ENCODE measurements at places on chromosomes 7 and 10.

GRCh38 chr10:63374991-63375390 is 90.8 kb downstream of the JMJD1C start:
- DNase-seq: no peak

- DNase-seq: no peak
Observed at GRCh38 chr7:157826566-157826965, 489.8 kb downstream of the DNAJB6 start.

DNA sequence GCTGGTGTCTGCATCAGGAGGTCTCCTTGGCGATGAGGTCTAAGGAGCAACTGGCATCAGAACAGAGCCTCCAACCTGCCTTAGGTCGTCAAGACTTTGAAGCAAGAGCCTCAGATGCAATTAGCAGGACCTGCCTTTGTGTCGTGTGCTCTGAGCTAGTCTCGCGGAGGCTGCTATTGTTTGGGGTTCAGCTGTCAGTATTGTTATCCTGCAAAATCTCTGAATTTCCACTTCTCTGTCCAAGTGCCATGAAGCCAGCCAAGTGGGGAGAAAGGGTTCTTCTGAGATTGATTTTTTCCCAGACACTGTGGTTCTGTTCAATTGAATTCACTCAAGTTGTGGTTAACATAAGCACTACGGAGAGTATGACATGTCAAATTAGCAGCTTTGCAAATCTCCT is 78.7 kb downstream of the ADARB2 start:
- DNase-seq: no peak

- DNase-seq: no peak
Observed at GRCh38 chr10:122688293-122688989, 11.2 kb downstream of the C10orf120 start.

- DNase-seq: no peak
Observed at GRCh38 chr7:2446676-2447075, 29.5 kb downstream of the GRIFIN start.

DNA sequence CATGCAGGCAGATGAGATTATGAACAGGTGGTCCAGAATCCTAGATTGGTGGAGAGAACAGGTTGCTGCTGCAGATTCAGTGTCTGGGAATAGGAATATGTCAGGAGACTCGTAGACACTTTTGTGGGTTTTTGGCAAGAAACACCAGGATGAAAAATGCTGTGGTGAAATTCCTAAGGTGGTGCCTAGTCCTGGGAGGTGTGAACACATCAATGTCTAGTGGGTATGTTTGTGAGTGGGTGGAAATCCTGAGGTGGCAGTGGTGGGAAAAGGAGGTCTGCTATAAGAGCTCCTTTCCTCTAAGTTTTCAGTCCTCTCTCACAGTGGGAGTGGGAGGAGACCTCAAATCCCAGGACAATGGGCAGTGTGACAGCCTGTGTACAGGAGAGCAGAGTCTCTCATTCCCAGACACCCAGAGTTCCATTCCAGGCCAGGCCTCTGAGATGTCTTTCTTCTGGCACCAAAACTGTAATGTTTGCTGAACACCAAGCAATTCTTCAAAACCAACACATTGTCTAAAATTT is 5.1 kb downstream of the ERV3-1 start:
- DNase-seq: no peak

DNA sequence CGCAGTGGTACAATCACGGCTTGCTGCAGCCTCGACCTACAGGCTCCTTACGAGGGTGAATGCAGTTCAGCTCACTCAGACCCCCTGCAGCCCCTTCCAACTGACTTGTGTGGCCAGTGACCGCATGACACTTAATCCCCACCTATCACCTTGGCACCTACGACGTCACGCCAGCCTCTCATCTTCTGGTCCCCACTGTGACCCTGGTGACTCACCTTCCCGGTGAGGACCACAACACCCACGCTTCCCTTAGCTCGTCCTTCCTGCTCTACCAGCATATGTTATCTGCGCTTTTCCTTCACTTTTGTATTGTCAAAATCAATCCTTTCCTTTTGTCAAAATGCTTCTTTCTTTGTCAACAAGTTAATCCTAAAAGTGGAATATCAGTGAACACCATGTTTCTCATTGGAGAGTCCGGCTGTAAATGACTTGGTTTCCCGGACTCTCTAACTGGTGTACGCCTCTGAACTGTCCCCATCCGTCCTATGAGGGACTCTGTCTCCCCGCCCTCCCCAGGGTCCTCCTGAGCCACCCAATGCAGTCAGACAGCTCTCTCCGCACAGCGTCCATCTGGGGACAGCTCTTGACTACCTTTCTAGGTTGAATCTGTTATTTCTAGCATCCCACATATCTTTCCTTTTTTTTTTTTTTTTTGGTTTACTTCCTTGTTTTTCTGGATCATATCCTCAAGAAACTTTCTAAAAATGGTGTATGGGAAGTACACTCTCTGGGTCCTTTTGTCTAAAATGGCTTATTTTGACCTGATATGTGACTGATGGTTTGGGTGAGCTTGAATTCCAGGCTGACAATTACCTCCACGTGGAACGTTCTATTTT is 37.3 kb downstream of the CFAP46 start:
- DNase-seq: no peak

DNA sequence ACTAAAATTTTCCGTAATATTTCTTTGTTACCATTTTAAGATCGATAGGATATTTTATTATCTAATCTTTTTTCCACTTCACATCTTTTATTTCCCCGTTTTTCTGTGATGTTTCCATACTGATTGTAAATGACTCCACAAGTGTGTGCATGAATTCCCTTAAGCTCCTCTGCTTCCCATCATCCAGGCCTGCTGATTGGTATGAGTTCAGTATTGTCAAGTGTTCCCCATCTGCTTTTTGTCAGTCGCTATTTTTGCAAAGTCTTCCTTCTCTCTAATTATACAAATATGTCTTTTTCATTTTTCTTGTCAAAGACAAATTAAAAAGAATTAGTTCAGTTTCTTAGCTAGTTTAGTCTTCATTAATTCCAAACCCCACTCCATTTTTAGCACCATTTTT is 184.7 kb downstream of the EXOC4 start:
- no peak for DNase-seq

DNA sequence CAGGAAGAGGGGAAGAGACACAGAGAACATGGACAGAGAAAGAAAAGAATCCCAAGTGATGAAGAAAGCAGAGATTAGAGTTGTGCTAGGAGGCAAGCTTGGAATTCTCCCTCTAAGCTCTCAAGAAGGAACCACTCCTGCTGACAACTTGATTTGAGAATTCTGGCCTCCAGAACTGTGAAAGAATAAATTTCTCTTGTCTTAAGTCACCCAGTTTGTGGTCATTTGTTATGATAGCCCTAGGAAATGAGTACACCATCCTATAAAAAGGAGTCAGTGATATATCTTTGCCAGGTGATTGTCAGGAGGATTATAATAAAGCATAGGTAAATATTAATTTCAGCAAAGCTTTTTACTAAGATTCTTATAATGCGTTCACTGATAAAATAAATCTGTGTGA is 82.7 kb upstream of the TFEC start:
- DNase-seq: no peak

- no peak for DNase-seq
Observed at GRCh38 chr7:50397971-50398324, 52.2 kb downstream of the FIGNL1 start.

DNA sequence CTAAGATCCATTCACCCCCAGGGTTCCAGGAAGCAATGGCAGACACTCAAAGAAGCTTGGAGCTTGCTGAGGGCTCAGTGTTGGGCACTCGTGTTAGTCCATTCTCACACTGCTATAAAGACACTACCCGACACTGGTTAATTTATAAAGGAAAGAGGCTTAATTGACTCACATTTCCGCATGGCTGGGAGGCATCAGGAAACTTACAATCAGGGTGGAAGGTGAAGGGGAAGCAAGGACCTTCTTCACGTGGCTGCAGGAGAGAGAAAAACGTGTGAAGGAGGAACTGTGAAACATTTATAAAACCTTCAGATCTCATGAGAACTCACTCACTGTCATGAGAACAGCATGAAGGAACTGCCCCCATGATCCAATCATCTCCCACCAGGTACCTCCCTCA is 44.7 kb upstream of the SMNDC1 start:
- DNase-seq: no peak

DNA sequence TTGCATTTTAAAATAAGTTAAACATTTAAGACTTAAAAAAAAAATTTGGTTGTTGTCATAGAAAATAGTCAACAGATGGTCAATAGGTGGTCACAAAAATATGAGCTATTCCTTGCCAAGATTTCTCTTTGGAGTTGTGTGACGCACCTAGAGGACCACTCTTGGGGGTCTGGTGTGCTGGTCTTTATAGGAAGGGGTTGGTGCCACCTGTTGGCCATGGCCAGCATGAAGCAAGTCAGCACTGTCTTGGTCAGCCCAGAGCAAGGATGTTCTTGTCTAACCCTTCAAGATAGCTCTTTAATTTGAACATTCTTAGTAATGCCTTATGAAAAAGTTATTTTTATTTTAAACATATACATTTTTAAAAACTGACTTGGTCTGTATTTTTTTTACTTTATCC is 267.9 kb upstream of the CNTNAP2 start:
- DNase-seq: no peak

GRCh38 chr10:124125305-124126116 is 32.1 kb upstream of the CHST15 start:
- no peak for DNase-seq

DNA sequence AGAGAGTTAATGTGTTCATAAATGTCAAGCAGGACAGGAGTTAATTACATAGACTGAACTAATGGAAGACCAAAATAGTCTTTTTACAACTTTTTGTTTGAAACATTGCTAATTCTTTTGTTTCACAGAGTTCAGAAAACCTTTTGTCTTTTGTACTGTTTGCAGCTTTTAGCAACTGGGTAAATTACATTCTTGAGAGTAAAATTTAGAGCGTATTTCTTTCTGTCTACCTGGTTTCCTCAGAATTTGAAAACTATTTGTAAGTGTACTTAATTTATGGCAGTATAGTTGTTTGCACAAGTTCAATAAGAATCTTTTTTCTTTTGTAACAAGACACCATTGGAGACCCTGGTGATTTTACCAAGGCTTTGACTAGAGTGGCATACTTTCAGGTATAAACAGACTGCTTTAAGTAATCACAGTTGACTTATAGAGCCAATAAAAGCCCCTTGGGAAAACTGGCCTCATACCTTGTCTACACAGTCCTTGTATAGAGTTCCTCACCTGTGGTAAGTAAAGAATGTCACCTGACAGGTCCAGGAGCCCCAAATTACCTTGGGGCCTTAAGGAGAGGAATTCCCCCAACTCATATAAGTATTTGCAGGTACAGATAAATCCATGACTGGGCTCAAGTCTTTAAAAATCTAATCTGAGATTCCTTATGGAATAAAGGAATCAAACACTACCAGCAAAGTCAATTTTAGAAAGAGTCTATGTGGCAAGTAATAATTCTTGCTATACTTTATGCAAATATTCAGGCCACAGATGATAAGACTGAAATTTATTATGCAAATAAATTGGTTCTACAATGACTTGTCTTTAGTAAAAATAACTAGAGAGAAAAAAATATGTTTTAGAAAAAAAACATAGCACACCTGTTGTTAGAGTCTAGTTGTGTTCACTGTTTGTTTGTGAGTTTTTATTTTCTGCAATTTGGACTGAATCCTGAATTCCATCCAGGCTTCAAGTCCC is 23.6 kb upstream of the CREB3L2 start:
- no peak for DNase-seq

- no peak for DNase-seq
Observed at GRCh38 chr10:62131724-62132123, 136.9 kb downstream of the RTKN2 start.

DNA sequence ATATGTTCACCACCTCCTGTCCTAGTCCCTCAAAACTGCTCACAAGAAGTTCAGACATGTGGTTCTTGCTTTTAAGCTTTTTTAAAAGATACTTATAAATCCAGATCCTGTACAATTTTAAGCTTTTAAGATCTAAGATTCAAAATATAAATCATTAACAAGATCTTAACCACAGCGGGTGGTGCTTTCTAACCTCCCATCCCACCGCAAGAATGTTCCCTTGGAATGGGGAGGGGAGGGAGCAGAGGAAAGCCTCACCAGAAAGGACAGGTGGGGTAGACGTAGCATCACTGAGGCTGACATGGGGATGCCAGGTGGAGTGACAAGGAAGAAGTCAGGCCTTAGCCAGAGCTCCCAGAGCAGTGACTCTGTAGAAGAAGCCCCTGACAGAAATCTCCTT is 133.5 kb downstream of the C1GALT1 start:
- no peak for DNase-seq

GRCh38 chr7:2151237-2151636 is 81.5 kb downstream of the MAD1L1 start:
- DNase-seq: no peak

GRCh38 chr7:42745357-42746059 is 166.4 kb downstream of the C7orf25 start:
- DNase-seq: no peak

DNA sequence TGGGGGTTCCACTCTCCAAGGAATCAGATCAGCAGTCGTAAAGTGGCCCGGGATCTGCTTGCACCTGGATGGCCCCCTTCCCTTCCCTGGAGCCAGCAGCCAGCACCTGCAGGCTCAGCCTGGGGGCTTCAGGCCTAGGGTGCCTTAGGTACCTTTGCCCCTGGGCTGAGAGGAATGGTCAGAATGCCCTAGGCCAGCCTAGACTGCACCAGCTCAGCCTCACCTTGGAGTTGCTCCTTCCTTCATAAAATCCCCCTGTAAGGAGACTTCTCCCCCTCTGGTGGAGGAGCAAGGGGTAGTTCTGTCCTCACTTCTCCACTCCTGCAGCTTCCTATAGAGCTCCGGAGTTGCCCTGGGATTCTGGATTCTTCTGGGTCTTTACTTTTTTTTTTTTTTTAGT is 32.4 kb upstream of the LBX1 start:
- DNase-seq: no peak

- no peak for DNase-seq
Observed at GRCh38 chr7:15515252-15515651, 46.6 kb downstream of the AGMO start.

- DNase-seq: no peak
Observed at GRCh38 chr7:75872073-75872782, 6.6 kb upstream of the RHBDD2 start.

GRCh38 chr7:101399759-101400158 is 37.1 kb downstream of the COL26A1 start:
- DNase-seq: no peak

All from pancreas (tissue), 10 donors.